Adipocyte (in vitro differentiated cells): ENCODE measurements at places on chromosomes 3 and 15.

- no peak for DNase-seq
Observed at GRCh38 chr3:76866729-76867408, 173.0 kb upstream of the ROBO2 start.

DNA sequence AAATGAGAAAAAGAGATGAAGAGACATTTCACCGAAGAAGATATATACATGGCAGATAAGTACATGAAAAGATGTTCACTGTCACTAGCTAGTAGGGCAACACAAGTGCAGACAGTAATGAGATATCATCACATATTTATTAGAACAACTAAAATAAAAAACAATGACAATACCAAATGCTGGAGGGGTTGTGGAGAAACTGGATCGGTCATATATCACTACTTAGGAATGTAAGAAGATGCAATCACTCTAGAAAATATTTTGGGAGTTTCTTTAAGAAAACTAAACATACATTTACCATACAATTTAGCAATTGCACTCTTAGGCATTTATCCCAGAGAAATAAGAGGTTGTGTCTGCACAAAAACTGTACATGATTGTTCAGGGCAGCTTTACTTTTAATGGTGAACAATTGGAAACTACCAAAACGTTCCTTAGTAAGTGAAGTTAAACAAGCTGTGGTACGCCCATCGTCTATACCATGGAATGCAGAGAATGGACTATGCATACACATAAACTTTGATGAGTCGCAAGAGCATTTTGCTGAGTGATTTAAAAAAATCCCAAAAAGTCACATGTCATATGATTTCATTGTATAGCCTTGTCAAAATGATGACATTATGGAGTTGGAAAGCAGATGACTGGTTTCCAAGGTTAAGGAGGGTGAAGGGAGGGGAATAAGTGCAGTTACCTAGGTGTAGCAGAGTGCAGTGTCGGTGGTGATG, 149.0 kb upstream of the UBE3A start:
- DNase-seq: no peak

DNA sequence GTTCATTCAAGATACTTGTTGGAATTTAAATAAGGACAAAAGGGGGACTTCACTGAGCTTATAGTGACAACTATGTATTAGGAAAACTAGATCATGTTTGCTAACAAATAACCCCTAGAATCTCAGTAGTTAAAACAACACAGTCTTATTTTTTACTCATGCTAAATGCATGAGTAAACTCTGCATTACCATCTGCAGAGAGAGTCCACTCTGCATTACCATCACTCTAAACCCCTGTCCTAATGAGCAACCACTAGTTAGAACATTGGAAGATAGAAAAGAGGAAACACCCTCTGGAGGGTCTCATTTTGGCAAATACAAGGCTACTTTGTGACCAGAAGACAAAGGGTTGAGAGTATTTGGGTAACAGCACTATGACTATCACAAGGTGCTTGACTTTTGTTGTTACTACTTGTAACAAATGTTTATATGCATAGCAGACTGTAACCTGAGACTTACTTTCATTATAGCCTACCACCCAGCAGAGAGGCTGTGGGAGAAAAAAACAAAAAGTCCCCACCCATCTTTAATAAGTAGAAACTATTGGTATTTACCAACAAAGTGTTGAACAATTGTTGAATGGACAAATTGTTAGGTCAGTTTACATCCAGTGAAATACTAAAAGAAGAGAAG, 99.1 kb downstream of the OXSM start:
- no peak for DNase-seq

DNA sequence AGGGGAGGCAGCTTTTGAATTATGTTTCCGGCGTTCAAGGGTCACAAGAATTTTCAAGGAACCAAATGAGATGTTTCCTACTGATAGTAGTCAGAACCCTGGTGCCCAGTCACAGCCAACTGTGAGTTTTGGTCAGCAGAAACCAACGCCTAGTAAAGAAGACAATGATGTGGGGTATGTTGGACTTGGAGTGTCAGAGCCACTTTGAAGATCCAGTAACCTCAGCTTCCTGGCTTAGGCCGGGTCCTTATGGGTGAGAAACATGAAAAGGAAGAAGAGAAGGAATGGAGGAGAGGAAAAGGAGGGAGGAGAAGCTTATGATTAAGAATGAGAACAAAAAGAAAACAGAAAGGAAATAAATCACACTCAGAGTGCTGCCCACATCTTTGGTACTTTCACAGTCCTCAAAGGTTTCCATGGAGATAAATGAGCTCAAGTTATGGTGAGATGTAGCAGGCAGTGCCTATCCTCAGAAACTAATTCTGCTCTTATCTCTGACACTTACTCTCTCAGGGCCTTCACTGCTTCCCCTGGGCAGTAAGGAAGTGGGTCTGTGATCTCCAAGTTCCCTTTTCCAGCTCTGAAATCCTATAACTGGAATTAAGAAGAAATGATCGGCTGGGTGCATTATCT, 2.0 kb upstream of the MCF2L2 start:
- no peak for DNase-seq

DNA sequence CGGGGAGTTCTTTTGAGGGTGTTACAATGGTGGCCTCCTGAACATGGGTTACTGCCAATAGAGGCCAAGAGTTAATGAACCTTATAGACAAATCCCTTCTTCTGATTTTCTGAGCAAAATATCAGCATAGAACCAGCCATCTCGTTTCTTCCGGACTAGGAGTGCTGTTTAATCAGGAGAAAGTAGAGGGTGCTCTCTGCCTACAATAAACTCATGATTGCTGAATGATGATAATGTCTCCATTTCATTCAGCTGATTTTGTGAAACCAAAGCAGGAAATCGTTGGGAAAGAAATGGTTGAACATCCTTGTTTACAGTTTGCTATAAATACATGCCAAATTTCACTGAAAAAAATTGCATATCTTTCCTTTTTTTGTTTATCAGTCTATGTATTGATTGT, 142.8 kb upstream of the PLSCR5 start:
- peak; percentile 74 for DNase-seq

DNA sequence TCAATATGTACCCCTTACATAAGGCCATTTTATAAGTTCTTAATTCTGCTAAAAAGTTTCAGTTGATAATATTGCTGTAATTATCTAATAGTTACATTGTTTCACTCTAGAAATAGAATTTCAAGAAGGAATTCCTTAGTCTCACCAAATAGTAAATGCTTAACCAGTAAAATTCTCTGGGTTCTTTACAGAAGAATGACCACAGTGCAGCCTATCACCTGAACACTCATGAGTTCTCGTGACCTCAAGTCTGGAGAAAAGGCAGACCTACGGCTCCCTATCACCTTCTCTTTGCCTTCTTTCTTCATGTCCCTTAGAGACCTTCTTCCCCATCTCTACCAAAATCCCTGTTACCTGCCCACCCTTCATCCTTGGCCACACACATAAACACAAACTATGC, 30.9 kb downstream of the CCDC191 start:
- DNase-seq: no peak

DNA sequence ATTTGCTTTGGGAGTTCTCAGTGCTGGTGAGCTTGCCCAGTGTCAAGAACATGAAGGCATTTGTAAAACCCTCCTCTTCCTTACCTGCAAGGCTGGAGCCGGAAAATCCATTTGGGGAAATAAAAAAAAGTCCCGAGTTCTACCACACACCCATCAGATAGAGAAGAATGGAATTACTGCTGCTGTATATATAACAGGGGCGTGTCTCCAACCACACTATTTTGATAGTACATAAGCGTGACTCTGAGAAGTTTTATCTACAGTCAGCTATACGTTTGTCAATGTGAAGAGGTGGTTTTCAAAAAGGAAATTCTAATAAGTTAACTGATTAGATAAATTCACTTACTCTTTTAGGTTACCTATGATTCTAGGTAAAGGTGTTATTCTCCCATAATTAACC, 1.3 kb upstream of the CPA3 start:
- DNase-seq: no peak

GRCh38 chr15:27933562-27933961, 165.6 kb downstream of the OCA2 start:
- no peak for DNase-seq

- DNase-seq: no peak
Observed at GRCh38 chr3:127572186-127572585, 18.3 kb downstream of the TPRA1 start.

DNA sequence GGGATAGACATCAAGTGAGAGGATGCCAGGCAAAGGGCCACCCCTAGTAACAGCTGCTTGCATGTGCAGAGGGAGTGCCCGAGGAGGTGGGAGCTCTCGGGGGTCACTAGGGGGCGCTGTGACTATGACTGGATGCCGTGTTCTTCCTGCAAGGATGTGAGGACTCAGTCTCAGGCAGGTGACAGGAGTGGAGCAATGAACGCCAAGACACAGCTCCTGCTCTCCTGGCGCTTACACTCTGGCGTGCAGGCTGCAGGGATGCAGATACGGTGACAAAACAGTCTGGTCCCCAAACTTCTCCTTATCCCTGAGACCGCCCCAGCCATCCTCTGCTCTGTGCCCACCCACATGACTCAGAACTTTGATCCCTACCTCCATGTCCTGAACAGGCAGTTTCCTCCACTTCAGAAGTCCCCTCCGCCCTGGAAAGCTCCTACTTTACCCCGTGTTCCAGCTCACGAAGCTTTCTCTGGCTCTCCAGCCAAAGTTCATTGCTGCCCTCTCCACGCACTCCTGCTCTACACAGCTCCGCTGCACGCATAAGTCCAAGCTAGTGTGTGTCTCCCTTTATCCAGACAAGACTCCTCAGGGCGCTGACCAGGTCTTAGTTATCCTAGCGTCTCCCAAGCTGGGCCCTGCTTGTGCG, 14.7 kb downstream of the RHOV start:
- DNase-seq: peak; percentile 74
